ENCODE measurements at places on chromosomes 7 and 10. TPM values are rescaled to one million over a fixed set of nuclear protein-coding genes. Genes with fewer than 3 reads are reported as not detected.

DNA sequence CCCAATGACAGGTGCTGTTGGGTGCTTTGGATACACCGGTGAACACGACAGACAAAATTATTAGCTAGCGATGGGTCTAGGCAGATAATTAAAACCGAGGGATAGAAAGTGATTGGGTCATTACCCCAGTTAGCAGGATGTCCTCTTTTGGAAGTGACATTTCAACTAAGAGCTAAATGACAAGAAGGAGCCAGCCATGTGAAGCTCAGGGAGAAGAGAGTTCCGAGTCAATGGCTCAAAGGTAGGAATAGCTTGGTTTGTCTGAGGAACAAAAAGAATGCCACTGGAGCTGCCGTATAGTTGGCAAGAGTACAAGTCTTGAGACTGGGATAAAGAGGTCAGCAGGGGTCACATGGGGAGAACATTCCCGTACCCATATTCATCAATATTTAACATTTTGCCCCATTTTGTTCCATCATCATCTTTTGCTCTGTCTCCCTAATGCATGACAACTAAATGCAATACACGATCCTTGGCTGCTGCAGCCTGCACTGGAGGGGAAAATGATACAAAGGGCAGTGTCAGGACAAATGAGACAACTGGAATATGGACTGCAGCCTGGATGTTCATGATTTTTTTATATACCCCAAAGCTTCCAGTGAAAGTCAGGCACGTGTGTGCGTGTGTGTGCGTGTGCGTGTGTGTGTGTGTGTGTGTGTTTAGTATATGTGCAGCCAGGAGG is 115.7 kb downstream of the ICA1 start:
- H3K4me3 ChIP-seq, result no peak overlapping the region
- no peak overlapping the region for H3K27ac ChIP-seq
- H3K27me3 ChIP-seq, result peaks cover 4% of the 10 kb centered on the region
- H3K36me3 ChIP-seq, result no peaks in the 10 kb centered on the region

DNA sequence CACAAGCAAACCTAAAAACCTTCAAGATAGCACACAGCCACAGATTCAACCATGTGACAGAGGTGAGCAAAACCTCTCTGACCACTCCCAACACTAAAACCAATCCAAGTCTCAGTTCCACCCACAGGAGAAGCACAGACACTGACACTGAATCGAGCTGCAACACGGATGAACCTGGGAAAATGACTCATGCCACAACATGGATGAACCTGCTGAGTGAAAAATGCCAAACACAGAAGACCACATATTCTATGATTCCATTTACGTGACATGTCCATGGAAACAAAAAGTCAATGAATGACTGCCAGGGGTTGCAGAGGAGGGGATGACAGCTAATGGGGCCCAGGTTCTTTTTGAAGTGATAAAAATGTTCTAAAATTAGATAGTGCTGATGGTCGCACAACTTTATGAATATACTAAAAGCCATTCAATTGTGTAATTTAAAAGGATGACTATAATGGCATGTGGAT is 22.0 kb downstream of the CYTH3 start:
- no peak overlapping the region for H3K4me3 ChIP-seq
- no peak for DNase-seq
- H3K36me3 ChIP-seq, result no peaks in the 10 kb centered on the region

- H3K36me3 ChIP-seq, result peaks cover 68% of the 10 kb centered on the region
- peak; percentile 72 for DNase-seq
- peak overlapping the region; percentile 40 for H3K27ac ChIP-seq
Measured at GRCh38 chr10:70162892-70163201, 7.5 kb downstream of the SAR1A start.

DNA sequence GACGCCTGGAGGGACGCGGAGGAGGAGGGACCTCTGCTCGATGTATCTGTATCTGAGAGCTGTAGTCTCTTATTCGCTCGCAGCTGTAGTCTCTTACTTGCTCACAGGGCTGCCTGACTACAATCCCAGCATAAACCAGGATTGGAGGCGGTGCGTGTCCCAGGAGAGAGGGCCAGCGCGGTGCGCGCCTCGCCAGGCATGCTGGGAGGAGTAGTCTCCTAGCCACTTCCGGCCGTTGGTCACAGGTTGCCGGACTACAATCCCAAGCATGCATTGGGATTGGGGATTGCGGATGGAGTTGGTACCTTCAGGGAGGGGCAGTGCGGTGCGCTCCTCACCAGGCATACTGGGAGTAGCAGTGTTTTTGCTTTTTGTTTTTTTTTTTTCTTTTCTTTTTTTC is 421.7 kb upstream of the NUPR2 start:
- no peak overlapping the region for H3K27ac ChIP-seq
- H3K27me3 ChIP-seq, result no peaks in the 10 kb centered on the region
- H3K36me3 ChIP-seq, result peaks cover 4% of the 10 kb centered on the region
- H3K4me3 ChIP-seq, result no peak overlapping the region
- no peak for DNase-seq

GRCh38 chr7:2750004-2750407 is 62.0 kb downstream of the AMZ1 start:
- no peaks in the 10 kb centered on the region for H3K4me1 ChIP-seq
- H3K36me3 ChIP-seq, result peaks cover 9% of the 10 kb centered on the region
- no peak for DNase-seq
- no peak overlapping the region for H3K4me3 ChIP-seq

DNA sequence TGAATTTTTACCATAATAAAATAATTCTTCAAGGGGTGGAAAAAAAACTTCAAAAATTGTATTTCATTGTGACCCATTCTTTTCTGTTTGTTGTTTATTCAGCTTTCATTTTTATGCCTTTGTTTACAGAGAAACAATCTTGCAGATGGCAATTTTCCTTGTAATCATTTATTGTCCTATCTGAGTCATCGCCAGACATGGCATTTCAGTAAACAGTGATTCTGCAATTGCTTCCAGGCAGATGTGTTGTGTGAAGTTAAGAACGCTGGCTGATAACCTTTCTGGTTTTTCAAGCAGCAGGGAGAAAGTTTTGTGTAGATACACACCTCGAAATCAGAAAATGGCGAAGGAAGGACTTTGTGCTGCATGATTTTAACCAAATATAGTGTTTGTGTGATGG is 80.7 kb upstream of the RPA3 start:
- no peaks in the 10 kb centered on the region for H3K27me3 ChIP-seq
- no peak overlapping the region for H3K4me3 ChIP-seq
- peaks cover 17% of the 10 kb centered on the region for H3K4me1 ChIP-seq
- no peak for DNase-seq

- no peaks in the 10 kb centered on the region for H3K27me3 ChIP-seq
- peaks cover 60% of the 10 kb centered on the region for H3K36me3 ChIP-seq
- H3K27ac ChIP-seq, result no peak overlapping the region
- no peak overlapping the region for H3K4me3 ChIP-seq
- DNase-seq, result no peak
- H3K4me1 ChIP-seq, result peaks cover 29% of the 10 kb centered on the region
Measured at GRCh38 chr10:119521443-119522204, 20.9 kb downstream of the RGS10 start.

DNA sequence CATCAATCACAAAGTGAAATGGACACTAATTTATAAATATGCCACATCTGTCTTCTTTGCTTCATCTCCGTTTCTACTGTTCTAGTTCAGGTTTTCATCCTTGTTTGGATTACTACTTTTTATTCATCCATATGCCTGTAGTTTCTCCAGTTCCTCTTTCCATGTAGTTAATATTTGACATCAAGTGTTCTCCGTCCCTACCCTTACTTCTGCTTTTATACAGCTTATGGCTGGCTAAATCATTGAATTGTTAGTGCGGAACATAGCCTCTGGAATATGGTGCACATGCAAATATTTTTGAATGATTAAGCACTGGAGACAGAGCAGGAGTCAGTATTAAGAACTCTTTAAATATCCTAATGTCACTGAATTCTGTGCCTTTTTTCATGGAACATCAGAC is 230.0 kb upstream of the PPP1R3A start:
- no peak for DNase-seq
- H3K36me3 ChIP-seq, result no peaks in the 10 kb centered on the region
- no peaks in the 10 kb centered on the region for H3K4me1 ChIP-seq
- no peak overlapping the region for H3K27ac ChIP-seq

GRCh38 chr10:97943294-97943693 is 87.1 kb downstream of the CRTAC1 start:
- H3K4me1 ChIP-seq, result no peaks in the 10 kb centered on the region
- H3K27me3 ChIP-seq, result peaks cover 24% of the 10 kb centered on the region
- no peaks in the 10 kb centered on the region for H3K36me3 ChIP-seq
- no peak overlapping the region for H3K27ac ChIP-seq
- no peak for DNase-seq

GRCh38 chr10:69801094-69801433 is 642 bp upstream of the COL13A1 start:
- peak; percentile 35 for DNase-seq
- no peaks in the 10 kb centered on the region for H3K36me3 ChIP-seq
- H3K4me3 ChIP-seq, result no peak overlapping the region
- no peak overlapping the region for H3K27ac ChIP-seq
- H3K4me1 ChIP-seq, result peaks cover 4% of the 10 kb centered on the region

- H3K4me3 ChIP-seq, result no peak overlapping the region
- no peak overlapping the region for H3K27ac ChIP-seq
- H3K4me1 ChIP-seq, result no peaks in the 10 kb centered on the region
- H3K27me3 ChIP-seq, result peaks cover 40% of the 10 kb centered on the region
- DNase-seq, result no peak
- no peaks in the 10 kb centered on the region for H3K36me3 ChIP-seq
Measured at GRCh38 chr7:22542254-22542653, 42.3 kb upstream of the STEAP1B start.

DNA sequence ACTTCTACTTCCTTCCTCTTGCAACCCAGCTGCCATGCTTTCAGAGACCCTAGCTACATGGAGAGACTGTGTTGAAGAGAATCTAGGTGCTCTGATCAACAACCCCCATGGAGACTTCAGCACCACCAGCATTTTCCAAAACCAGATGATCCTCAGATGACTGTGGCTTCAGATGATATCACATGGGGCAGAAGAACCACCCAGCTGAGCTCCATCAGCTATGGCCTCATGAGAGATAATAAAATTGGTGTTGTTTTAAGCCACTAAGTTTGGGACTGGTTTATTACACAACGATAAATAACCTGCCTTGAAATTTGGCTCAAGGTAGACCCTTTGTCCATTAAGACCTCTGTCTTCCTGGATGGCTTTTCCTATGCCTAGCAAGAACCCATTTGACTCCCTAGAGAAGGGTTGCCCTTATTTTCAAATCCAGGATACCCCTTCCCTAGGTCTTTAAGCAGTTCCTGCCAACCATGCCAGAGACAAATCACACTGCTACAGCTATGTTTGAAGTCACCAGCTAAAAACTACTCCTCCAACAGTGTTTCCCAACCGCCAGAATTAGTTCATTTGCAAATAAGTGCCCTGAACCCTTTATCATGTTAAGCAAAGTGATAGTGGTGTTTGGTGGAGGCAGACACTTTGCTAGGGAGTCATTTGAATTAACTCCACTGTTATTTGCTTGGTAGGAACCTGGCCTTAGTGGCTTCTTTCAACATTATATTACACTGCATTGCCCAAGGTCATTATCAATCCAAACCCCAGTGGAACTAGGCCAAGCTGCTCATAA is 136.9 kb upstream of the PALS2 start:
- no peak overlapping the region for H3K27ac ChIP-seq
- H3K4me3 ChIP-seq, result no peak overlapping the region
- H3K4me1 ChIP-seq, result peaks cover 16% of the 10 kb centered on the region
- H3K27me3 ChIP-seq, result no peaks in the 10 kb centered on the region
- no peak for DNase-seq

- H3K27me3 ChIP-seq, result no peaks in the 10 kb centered on the region
- H3K36me3 ChIP-seq, result no peaks in the 10 kb centered on the region
- DNase-seq, result no peak
Measured at GRCh38 chr7:80403686-80404241, 108.1 kb downstream of the GNAT3 start.

DNA sequence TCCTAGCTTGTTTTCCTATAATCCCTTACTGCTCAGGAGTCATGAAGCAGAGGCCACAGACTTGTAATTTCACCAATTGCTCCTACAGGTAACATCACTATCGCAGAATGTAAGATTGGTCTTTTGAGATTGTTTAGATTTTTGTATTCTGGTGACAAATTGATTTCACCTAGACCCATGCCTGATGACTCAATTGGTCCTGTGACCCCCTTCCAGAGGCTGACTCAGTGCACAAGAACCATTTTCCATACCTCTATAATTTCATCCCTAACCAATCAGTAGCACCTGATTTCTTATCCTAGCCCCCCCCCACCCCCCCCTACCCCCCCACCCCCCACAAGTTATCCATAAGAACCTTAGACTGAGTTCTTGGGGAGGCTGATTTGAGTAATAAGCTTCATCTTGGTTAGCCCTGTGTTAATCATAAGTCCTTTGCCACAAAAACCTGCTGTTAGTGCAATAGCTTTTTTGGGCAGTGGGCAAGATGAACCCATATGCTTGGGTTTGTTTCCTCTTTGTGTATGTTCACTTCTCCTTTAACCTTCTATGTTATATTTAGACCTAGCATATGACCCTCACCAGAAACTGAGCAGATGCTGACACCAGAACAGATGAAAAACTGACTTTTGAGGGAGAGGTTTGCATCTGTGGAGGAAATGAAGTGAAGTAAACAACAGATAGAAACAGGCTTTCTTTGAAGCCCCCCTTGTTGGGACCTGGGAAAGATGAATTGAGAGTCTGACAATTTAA is 187.1 kb downstream of the KIF20B start:
- no peaks in the 10 kb centered on the region for H3K36me3 ChIP-seq
- no peak overlapping the region for H3K27ac ChIP-seq
- no peak overlapping the region for H3K4me3 ChIP-seq
- DNase-seq, result no peak
- peaks cover 13% of the 10 kb centered on the region for H3K27me3 ChIP-seq

DNA sequence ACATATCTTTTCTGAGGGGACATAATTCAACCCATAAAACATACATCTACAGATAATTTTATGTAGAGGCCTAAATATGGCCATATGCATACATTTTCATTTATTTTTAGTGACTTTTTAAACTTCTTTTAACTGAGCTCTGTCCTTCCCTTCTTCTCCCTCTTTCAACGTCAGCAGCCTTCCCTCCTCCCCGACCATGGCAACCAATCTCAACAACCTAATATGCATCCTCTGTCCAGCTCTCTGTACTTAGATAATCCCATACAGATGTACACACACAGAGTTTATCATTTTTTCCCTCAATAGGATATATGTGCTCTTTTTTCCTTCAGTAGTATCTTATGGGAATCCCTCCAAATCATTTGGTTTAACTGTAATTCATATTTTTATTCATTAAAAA is 94.3 kb downstream of the CCDC71L start:
- no peaks in the 10 kb centered on the region for H3K27me3 ChIP-seq
- no peak overlapping the region for H3K4me3 ChIP-seq
- peaks cover 9% of the 10 kb centered on the region for H3K4me1 ChIP-seq
- peaks cover 2% of the 10 kb centered on the region for H3K36me3 ChIP-seq

NCF1 gene
- 1.5 TPM for total RNA-seq

MYL10 gene
- total RNA-seq, result not detected

PAOX gene
- total RNA-seq, result 7.8 TPM

NUTM2A gene
- total RNA-seq, result 0.73 TPM

FGL2 gene
- 4.1 TPM for total RNA-seq
